NB4 (cell line): ENCODE measurements at places on chromosomes 12 and 14.

GRCh38 chr12:51529651-51529970, 61.4 kb upstream of the SCN8A start:
- no peak for DNase-seq

GRCh38 chr12:52949413-52950331, 754 bp downstream of the KRT18 start:
- peak; percentile 79 for DNase-seq

- peak; percentile 49 for DNase-seq
Observed at GRCh38 chr12:9741726-9742125, 8.8 kb upstream of the CLECL1 start.

GRCh38 chr12:117919479-117919878, 49.3 kb downstream of the KSR2 start:
- peak; percentile 54 for DNase-seq

DNA sequence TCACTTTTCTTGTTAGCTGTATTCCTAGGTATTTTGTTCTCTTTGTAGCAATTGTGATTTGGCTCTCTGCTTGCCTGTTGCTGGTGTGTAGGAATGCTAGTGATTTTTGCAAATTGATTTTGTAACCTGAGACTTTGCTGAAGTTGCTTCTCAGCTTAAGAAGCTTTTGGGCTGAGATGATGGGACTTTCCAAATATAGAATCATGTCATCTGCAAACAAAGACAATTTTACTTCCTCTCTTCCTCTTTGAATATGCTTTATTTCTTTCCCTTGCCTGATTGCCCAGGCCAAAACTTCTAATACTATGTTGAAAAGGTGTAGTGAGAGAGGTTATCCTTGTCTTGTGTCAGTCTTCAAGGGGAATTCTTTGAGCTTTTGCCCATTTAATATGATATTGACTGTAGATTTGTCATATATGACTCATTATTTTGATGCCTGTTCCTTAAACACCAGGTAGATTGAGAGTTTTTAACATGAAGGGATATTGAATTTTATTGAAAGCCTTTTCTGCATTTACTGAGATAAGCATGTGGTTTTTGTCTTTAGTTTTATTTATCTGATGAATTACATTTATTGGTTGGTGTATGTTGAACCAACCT, 26.7 kb downstream of the CLECL1 start:
- DNase-seq = no peak

DNA sequence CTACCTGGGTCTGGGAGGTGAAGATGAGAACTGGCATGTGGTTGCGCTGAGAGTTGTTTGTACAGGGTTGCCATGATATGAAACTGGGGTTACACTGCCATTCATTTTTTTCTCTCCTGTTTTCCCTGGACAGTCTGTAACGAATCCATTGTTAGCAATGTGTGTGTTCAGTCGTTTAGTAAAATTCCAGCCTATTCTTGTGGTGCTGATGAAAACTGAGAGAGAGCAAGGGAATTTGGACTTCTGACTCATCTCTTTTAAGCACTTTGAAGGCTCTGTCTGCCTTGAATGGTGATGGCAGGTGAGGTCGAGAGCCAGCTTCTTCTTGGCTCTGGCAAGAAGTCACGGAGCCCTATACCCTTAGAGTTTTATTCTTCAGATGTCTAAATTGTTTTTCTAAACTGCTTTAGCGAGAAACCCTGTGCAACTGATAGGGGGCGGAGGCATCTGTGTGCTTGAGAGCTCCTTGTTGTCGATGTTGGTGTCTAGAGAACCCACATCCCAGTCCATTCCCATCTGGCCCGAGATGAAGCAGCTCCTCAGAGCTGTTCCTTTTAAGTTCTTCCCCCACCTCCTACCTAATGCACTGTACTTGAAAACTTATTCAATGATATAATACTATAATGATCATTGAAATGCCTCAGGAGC, 204.4 kb downstream of the TMX1 start:
- DNase-seq = no peak

- no peak for DNase-seq
Observed at GRCh38 chr14:33682760-33683159, 268.1 kb downstream of the EGLN3 start.

DNA sequence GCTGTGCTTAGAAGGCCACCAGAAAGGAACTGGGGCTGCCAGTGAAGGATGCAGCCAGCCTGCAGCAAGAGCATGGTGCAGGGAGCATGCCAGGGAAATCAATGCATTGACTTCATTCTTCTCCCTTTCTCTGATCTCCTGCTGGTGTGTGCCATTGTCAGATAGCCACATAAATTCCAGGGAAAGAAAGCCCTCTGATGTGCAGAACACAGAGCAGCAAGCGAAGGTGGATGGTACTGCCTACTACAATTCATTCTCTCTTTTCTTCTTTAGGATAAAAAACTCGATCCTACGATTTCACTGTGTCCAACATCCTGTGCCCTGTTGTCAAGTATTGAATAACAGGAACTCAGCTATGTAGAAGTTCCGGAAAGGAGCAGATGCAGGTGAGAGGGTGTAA, 446.7 kb upstream of the TMEM132C start:
- no peak for DNase-seq

DNA sequence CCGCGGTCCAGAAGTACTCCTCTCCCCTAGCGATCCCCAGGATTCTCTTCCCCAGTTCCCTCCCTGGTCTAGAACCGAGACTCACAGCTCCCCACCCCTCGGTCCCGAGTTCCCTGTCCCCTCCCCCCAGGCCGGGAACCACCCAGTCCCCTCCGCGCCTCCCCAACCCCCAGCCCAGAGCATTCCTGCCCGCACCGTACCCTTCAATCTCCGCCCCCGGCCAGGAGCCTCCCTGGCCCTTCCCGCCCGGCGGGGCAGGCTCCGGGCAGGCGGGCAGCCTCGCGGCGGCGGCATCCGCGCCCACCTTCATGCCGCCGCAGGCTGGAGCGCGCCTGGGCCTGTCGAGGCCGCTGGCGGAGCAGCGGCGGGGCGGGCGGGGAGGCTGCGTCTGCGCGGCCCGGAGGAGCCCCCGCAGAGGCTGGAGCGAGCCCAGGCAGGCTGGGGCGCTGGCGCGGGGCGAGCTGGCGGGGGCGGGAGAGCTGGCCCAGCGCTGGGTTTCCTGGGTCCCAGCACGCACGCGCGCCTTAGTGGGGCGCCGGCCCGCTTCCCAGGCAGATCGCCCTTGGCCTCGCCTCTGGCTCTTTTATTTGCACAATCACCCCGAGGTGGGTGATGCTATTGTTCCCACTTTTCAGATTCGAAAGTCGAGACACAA, 22.2 kb upstream of the GPR132 start:
- no peak for DNase-seq

DNA sequence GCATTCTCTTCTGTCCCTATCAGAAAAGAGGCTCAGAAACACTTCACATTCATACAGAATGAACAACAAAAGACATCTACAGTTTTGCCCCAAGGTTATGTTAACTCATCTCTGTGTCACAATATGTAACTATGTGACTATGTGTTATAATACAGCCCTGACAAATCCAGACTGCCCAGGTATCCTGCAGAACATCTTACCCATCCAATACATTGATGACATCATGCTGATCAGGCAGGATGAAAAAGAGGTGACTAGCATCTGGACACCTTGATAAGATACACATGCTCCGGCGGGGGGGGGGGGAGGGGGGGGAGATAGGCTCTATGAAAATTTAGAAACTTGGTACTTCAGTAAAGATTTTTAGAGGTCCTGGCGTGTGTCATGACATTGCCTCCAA, 8.3 kb upstream of the GNS start:
- DNase-seq = no peak

- DNase-seq = no peak
Observed at GRCh38 chr12:93509506-93509905, 42.2 kb downstream of the MRPL42 start.

GRCh38 chr14:40697231-40697630, 909.4 kb upstream of the LRFN5 start:
- DNase-seq = no peak

DNA sequence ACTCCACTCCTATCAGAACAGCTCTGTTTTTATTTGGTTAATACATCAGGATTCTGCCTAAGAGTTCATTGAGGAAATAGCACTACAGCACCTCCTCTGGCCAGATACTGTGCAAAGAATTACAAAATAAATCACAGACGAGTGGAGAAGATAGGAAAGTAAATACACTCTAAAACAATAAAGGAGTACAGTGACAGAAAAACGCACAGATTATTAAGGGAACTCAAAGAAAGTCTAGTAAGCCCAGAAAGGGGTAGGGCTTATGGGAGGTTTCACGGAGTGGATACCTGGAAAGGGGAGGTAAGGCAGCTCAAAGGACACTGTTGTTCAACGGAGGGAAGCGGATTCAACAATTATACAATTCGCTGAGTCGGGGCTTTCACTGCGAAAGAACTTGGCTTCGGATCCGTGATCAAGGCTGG, 5.5 kb downstream of the OR10AD1 start:
- peak; percentile 49 for DNase-seq

DNA sequence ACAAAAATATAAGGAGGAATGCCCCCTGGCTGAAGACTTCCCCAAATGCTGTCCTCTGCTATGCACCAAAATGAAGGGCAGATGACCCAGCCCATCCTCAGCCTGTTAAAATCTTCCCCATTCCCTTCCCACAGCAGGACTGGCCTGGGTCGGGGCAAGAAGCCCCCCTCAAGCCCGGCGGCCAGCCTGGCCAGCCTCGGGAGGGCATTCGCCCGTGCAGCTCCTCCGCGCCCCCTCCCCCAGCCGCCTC, 413 bp downstream of the RARG start:
- DNase-seq = no peak

DNA sequence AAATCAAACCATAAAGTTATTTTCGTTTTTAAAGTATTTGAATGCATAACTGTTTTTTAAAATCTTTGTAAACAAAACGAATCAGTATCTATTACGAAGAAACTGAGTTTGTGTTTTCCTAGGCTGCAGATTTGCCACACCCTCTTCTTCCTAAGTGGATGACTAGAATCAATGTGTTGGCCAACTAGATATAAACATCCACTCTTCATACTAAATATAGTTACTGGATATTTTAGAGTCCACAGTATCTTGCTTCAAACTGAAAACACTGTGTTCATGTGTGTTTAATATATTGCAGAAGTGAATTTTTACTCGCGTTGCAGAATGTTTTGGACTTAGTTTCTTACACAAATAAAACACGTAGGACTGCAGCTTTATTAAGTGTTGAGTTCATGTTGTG, 63.2 kb downstream of the KLHL28 start:
- peak; percentile 6 for DNase-seq

- DNase-seq = peak; percentile 66
Observed at GRCh38 chr12:128069359-128069997, 197.5 kb upstream of the TMEM132C start.

DNA sequence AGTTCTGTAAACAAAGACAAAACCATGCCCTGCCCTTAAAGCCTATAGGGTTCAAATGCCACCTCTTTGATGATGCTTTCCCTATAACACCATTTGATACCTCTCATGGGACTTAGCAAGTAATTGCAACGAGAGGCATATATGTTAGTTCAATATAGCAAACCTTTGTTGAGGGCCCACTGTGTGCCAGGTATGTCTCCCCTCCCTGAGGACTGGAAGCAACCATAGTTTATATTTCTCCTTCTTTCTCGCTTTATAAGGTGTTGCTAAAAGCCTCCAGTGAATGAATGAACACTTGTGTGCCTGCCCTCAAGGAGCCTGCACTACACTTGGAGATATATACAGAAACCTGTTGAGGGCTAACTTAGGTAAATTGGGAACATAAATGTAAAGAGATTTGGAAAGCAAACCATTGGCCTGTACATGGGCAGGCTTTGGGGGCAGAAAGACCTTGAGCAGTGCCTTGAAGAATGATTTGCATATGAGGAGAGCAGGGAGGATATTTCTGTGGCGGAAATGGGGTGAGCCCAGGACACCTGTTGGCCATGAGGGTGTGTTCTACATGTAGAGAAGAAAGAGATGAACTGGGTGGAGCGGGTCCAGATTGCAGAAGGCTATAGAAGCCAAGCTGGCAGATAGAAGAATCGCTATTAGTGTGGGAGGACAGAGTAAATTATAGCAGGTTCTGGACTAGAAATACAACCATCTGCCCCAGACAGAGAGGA, 1.8 kb upstream of the CKAP4 start:
- no peak for DNase-seq

DNA sequence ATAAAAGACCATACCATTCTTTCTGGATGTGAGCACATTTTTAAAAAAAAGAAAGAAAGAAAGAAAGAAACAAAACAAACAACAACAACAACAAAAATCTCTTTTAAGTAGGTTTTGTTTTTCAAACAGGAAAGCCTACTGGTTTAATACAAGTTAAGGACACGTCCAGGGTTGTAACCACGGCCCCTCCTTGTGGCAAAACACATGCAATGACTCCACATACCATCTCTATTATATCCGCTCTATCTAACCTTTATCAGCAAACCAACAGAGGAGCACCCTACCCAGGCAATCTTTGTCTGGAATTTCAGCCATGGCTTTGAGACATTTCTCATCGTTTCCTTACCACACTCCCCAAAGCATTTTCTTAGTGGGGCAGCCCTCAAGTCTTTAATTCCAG, 360.5 kb upstream of the TMPO start:
- peak; percentile 30 for DNase-seq

DNA sequence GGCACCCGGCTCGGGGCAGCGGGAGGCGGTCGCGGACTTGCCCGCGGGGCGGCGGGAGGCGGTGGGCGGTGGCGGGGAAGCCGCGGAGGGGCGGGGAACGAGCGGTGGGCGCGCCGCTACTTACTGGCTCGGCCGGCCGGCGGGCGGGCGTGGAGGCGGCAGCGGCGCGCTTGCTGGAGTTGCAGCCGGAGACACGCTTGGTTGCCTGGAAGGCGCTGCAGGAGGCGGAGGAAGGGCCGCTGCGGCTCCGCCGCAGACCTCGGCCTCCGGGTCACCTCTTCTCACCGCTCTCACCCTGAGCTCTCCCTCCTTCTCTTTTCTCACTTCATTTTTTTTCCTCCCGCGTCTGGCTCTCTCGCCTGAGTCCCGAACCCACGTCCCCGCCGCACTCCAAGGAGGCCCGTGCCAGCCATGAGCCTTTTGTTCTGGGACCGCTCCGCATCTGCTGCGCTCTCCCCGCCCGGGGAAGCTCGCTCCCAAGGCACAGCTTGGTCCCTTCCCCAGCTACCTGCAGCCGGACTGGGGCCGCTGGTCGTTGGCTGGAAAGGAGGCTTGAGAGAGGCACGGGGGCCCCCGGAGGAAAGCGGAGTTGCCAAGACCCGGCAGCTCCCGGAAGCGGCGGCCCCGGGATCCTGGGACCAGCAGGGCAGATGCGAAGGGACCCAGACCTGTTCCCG, 592 bp upstream of the KCNK10 start:
- no peak for DNase-seq

DNA sequence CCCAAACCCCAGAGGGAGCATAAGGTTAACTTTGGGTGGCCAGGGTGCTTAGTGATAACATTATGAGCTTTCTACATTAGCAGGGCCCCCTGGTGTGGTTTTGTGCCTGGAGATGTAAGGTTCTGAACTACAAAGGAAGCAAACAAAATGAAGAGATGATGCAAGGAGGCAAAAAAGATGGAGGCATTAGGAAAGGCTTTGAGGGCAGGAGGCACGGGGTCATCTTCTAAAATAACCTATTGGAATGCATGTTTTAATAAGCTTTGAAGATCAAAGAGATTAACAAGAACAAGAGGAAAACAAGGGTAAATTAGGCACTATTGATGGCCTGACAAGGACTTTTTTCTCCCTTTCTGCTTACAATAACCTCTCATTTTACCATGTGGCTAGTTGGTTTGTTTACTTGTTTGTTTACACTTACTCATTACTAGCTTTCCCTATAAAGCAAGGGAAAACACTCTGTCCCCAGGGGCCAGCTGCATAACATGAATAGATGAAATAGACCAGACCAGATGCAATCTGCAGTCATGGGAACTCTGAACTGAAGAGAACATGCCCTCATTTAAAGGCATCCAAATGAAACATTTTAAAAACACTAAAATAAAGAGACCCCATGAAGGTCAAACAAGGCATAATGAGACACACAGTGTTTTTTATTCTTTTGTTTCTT, 390.3 kb downstream of the DIO2 start:
- no peak for DNase-seq

GRCh38 chr12:2550561-2551411, 244.0 kb upstream of the FKBP4 start:
- no peak for DNase-seq
